ENCODE measurements at places on chromosomes 11 and 22. TPM values are rescaled to one million over a fixed set of nuclear protein-coding genes. Genes with fewer than 3 reads are reported as not detected.

DNA sequence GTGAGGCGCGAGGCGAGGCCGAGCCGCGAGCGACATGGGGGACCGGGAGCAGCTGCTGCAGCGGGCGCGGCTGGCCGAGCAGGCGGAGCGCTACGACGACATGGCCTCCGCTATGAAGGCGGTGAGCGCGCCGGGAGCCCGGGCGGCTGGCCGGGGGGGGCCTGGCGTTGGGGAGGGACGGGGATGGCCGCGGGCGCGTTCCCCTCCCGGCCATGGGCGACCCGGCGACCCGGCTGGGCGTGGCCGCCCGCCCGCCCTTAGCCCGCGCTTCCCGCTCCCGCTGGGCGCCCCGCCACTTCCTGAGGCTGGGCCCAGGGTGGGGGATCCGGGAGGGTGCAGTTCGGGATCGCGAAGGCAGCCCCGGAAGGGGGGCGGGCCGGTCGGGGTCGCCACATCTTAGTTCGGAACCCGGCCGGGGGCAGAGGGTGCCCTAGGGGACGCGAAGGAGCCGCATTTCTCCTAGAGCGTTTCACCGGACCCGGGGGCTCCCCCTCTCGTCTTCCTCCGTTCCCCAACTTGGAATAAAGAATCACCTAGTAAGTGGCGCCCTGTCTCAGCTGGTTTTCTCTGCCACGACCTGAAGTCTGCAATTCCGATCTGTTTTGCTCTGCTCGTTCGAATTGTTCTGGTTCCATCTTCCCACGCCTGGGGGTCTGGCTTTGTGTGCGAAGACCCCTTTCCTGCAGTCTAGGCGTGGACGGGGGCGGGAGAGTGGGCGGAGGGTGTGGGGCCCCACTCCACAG lies 536 bp downstream of the YWHAH start:
- peak; percentile 73 for DNase-seq

DNA sequence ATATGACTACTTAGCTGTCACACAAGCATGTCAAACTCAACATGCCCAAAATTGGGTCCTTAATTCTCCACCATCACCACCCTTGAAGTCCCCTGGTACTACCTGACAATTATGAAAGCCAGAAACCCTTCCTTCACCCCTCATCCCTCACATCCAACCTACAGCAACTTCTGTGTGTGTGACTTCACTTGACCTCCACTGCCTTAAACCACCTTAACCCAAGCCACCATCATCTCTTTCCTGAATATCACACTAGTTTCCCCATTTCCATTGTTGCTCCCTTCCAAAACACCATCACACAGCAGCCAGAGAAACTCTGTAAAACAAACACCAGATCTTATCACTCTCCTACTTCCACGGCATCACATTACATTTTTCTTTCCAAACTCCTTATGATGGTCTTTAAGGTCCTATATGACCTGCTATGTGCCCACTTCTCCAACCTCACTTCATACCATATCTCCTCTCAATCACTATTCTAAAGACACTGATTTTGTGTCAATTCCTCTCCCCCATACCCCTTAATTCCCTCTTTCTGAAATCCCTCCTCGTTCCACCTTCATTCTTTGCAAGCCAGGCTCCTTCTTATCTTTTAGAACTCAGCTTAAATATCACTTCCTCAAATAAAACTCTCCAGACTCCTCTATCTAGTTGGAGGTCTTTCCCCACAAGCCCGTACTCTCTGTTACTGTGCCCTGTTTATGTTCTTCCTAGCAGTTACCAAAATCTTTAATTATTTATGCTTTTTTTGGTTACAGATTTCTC lies 124.9 kb downstream of the RBFOX2 start:
- DNase-seq: no peak

Gene HTR3A
- polyA plus RNA-seq: 0.07 TPM

Gene ANKK1
- polyA plus RNA-seq: 0.06 TPM

Gene TBX10
- not detected for polyA plus RNA-seq

GRCh38 chr22:45842291-45842991 lies 134.5 kb downstream of the WNT7B start:
- no peak for DNase-seq
